ENCODE measurements at places on chromosomes 2 and 18.

DNA sequence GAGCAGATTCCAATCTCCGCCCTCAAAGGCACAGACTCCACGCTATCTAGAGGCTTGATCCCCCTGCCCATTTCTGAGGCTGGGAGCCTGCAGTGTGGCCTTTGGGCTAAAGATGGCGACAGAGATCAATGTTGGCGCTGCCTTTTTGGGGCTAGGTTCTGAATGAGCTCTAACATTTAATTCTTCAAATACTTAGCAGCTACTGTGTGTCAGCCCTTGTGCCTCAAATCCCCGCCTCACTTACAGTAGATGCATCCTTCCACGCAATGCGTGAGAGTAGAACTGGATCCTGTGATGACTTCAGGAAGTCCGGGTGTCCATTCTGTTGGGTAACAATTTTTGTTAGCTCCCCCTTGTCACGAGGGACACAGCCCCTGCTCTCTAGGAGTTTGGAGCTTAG is 12.4 kb downstream of the IL1F10 start:
- DNase-seq, result peak; percentile 47

GRCh38 chr2:160213511-160213910 is 13.4 kb upstream of the ITGB6 start:
- DNase-seq, result no peak

- DNase-seq, result no peak
These were observed 309.2 kb downstream of the NR4A2 start for GRCh38 chr2:156023229-156023869.

- no peak for DNase-seq
These were observed 415.8 kb upstream of the ZEB2 start for GRCh38 chr2:144935736-144936135.

DNA sequence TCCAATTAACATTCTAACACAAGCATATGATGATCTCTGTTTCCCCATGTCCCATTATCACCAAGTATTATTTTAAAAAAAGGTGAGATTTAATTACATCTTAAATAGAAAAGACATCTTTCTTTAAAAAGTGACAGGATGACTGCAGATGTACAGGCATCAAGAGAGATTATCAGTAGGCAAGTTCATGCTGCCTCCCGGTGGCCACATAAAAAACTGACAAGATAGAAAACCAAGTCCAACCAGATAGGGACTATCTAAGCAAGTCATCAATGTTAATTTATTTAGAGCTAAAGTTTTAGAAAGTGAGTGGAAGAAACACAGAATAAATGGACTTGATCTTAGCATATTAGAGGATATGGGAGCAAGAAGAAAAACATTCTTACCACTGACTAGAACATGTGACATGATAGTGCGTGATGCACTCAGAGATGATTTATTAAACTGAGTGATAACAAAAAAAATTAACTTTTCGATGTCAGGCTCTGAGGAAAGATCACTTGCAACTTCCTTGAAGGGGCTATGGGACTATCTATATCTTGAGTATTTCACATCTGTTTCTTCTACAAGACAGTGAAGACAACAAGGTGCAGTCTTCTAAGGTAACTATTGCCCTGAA is 5.4 kb upstream of the TDRD15 start:
- no peak for DNase-seq

GRCh38 chr2:108257757-108258331 is 18.1 kb downstream of the SULT1C3 start:
- no peak for DNase-seq

- no peak for DNase-seq
These were observed 266.8 kb upstream of the RAB6C start for GRCh38 chr2:129712676-129712985.

Data from iPS DF 6.9 (cell line).